ENCODE measurements at places on chromosomes 16 and 17.
A peak's percentile ranks its signal among the peaks of the same experiment; 100 is the strongest.

DNA sequence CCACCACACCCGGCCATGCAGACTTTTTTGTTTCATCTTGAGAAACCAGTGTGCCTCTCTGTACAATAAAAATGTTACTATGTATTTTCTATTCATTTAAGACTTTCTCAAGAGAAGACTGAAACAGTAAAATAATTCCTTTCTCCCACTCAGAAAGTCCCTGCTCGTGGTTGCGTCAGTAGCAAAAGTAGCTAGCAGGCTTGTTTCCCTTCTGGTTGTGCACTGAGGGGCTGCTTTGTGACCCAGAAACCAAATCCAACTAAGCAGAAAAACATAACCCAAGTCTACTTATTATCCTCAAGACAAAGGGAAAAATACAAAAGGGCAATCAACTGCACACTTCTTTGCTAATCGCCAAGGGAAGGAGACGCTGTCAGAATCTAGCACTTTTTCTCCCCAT is 3.4 kb upstream of the PNPO start:
- DNase-seq = no peak

DNA sequence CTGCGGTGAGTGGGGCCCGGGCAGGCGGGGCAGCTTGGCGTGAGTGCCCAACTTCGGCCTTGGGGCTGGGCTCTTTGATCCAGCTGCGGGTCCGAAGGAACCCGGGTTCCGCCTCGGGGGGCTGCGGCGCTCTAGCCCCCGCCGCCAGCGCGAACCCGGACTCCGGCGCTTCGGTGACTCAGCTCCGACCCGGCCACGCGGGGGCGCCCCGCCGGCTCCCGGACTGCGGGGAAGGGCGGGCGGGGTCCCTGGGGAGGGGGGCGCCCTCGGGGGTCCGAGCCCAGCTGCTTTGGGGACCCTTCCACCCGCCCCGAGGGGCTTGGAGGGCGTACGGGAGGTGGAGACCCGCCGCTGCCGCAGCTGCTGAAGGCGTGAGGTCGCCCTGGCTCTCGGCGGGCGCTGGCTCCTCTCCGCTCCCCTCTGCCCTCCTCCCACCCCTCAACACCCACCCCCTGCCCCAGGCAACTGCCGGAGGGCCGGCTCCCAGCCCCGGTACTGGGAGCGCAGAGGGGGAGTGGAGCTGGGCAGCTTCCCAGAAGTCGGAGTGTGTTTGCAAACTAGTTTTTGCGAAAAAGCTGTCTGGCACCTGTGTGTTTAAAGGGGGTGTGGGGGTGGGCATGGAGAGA is 516 bp downstream of the CPNE2 start:
- DNase-seq = peak; percentile 50

GRCh38 chr16:83958137-83958845 is 5.3 kb downstream of the OSGIN1 start:
- DNase-seq = no peak

GRCh38 chr17:77802811-77803220 is 155.7 kb upstream of the TNRC6C start:
- no peak for DNase-seq

- DNase-seq = no peak
Observed at GRCh38 chr17:53950207-53950857, 127.6 kb downstream of the KIF2B start.

GRCh38 chr17:8273884-8274444 is 14.5 kb upstream of the RANGRF start:
- DNase-seq = no peak

- DNase-seq = no peak
Observed at GRCh38 chr17:59456923-59457615, 108.3 kb upstream of the DHX40 start.

DNA sequence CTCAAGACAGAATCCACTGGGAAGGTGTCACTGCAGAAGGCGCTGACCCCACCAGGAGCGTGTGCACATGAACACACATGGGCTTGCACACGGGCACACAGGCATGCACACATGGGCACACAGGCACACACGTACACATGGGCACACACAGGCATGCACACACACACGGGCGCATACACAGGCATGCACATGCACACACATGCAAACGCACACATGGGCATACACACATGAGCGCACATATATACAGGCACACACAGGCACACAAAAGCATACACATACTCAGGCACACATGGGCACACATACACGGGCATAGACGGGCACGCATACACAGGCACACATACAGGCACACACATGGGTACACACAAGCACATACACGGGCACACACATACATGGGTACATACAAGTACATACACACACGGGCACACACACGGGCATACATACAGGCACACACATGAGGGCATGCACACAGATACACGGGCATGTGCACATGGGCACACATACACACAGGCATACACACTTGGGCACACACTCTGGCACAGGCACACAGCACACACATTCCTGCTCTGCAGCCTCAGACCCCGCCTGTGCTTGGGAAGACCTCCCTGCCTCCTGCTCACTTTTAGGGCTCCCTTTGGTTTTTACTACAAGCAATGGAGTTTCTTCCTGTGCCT is 86.8 kb downstream of the ZNF778 start:
- no peak for DNase-seq

DNA sequence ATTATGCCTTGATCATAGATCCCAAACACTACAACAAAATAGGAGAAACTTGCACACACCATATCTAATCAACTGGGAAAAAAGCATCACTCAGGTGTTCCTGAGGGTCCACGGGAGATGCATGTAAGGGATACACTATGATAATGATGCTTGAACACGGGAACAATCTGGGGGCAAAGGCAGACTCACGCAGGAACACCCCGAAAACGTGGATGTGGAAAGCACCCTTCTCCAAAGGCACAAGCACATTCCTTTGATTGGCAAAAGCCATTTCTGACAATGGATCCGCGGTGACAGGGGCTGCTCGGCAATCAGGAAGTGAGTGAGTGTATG is 1.3 kb downstream of the ZNF652 start:
- no peak for DNase-seq

GRCh38 chr17:2266045-2266864 is 37.3 kb downstream of the SMG6 start:
- DNase-seq = peak; percentile 98

DNA sequence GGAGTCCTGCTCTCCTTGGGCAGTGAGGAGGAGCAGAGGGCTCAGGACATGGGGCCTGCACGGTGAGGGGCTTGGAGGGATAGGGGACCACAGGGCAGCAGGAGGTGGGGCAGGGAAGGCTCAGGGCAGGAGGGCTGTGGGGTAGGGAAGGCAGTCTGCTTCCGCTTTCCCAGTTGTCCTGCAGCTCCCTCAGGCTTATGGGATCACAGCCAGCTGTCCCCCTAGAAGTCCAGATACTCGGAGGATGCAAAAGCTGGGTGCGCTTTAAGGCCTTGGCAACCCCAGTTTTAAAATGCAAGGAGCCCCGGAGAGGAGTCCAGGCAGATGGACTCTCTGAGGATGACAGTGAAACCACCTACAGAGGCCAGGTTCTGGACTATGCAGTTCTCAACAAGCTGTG is 299.1 kb upstream of the FOXF1 start:
- no peak for DNase-seq

DNA sequence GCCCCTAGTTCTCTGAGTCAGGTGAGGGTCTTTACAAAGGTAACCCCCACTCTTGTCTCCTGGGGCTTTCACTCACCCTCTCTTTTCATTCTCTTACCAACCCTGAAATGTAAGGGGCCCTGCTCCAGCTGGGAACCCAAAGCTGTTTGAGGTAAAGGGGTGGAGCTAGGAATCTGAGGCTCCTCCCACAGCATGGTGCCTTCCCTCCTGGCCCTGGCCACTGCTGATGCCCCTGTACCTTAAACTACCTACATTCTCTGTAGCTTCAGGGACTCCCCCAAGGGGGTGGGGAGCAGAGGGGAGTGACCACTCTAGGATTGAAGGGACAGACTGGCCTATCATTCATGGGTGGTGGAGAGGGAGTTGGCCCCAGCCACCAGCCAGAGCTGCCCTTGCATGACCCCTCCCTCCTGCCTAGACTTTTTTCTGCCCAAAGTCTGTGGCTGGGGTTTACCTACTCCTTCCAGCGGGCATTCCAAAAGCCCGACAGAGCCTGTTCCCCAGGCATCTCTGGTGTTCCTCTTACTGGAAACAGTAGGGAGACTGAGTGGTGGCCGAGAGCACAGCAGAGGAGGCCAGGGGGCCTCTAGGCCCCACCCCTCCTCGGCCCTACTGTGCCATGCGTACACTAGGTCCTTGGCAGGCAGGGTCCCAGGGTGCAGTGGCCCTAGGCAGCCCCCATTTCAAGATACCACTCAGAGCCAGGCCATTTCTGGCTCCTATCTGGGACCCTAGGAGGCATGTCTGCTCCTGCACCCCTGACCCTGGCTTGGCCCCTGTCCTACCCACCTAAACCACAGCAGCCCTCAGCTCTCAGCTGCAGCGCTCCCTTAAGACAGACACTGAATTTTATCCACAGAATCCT is 9.5 kb downstream of the DOK4 start:
- no peak for DNase-seq

GRCh38 chr17:4786106-4786511 is at the start of gene VMO1:
Gene VMO1, minus strand, starts transcription at chr17:4786364. Its CDS starts 12 bp downstream, at chr17:4786352.
- no peak for DNase-seq

DNA sequence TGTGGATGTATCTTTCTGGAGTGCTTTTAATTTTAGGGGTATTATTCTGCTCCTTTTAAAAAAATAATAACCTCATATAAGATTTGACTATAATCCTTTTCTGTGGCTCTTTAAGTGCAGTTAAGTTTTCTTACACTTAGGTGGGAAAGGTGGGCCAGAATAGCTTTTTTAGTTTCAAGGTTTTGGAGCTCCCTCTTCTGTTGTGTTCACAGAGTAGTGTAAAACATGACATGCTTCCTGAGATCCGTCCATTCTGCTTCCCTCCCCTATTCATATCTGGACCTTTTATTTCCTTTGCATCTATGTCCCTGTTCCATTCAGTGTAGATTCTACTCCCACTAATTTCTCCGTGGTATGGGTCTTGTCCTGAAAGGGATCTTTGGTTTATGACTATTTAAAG is 12.8 kb downstream of the LRRC36 start:
- no peak for DNase-seq

- DNase-seq = no peak
Observed at GRCh38 chr16:15571557-15571956, 71.4 kb downstream of the MARF1 start.

GRCh38 chr16:86171329-86171728 is 272.4 kb downstream of the IRF8 start:
- DNase-seq = no peak

DNA sequence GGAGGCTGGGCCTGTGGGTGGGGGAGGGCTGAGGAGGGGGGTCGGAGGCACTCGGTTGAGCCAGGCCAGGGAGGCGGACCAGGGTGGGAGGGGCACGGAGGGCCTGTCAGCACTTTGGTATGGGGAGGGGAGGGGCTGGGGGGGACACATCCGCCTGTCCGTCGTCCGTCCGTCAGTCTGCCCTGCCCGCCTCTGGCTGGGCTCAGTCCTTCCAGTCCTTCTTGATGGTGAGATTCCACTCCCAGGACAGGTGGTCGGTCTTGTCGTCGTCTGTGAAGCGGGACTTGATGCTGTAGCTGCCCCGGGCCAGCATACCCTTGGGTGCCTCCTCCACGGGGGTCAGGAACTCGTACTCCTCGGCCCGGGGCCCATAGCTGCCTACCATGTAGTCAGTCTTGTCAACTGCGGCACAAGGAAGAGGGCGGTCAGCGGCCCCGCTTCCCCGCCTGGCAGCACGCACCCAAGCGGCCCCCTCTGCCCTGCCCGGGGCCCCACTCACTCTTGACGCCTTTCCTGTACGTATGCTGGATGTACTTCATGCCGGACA is 2.4 kb downstream of the ARHGDIA start:
- peak; percentile 48 for DNase-seq

DNA sequence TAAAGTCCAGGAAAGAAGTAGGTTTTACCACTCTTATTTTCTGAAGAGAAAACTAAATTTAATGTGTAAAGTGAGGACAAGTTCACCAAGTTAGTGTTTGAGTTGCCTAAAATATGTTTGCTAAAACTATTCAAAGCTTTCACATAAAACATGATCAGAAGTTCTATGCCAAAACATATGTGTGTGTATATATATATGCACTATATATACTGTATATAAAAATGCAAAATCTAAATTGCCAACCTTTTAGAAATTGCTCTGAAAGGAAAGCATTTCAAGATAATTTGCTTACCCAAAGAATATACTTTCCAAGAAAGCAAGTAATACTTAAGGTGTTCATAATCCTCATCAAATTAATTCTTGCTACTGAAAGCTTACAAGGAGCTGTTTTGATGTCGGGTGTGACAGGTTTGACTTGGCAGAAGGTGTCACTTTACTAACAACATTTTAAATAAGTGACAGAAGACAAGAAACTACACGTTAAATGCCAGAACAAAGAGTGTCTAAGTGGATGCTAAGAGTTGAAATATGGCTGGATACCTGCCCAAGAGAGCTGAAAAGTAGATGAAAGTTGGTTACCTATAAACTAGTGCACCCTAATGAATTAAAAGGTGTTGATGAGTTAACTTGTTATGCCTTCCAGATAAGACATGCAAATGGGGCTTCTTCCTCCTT is 32.3 kb upstream of the STH start:
- no peak for DNase-seq

DNA sequence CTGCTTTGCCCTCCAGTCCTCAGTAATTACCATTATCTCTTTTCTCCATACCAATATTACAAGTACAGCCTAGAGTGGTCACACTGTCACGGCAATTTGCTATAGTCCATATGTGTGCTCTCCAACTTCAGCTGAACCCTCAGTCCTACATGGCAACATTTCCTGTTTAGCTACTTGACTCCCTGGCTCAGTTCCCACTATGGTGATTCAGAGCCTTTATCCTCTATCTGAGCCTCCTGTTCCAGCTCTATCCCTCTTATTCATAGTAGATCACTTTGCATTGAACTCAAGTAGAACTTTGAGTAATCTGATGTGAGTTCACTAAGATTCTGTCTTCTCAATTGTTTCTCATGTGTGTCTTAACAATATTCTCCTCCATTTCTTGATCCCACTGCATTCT is 43.7 kb upstream of the GOSR1 start:
- DNase-seq = no peak

GRCh38 chr17:82351713-82352488 is 7.1 kb upstream of the TEX19 start:
- peak; percentile 88 for DNase-seq

DNA sequence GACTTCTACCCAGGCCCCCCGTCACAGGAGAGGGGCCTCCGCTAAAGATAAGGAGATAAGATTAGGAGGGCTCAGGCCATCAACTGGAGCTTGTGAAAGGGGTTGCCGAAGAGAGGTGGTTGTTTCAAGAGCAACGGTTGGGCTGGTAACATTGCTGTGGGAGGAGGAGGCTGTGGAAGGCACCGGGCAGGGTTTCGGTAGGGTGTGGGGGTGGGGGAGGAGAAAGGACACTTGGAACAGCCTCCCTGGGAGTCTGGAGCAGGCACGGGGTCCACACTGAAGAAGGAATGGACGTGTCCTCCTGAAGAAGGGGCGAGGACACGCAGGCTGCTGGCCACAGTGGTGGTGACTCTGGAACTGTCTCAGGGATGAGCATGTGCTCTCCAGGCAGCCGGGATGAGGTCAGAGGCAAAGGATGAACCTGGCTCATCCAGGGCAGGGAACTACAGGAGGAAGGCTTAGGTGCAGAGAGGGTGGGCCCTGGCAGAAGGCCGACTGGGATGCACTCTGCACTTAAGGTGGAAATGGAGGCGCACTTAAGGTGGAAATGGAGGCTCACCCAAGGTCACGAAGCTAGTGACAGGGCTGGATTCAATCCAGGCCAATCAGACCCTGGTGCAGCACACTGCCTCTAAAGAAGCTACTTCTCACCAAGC is 1.2 kb upstream of the EPX start:
- DNase-seq = no peak

- no peak for DNase-seq
Observed at GRCh38 chr16:73418691-73419090, 370.8 kb upstream of the ZFHX3 start.

- DNase-seq = no peak
Observed at GRCh38 chr16:1280783-1281182, 24.9 kb downstream of the TPSD1 start.

- DNase-seq = no peak
Observed at GRCh38 chr17:35184274-35184673, 9.9 kb downstream of the SLC35G3 start.

All from activated CD8-positive, alpha-beta memory T cell treated with anti-CD3 and anti-CD28 coated beads, Interleukin-2, amount 10 ng/mL, durations not matched to agents 7 days and 5 days (primary cell).